ENCODE measurements at places on chromosomes 1 and 21.
A peak's percentile ranks its signal among the peaks of the same experiment; 100 is the strongest.

- DNase-seq, result no peak
Measured at GRCh38 chr1:148263128-148263905, 111.2 kb upstream of the NBPF11 start.

GRCh38 chr1:66648901-66649595 is 103.2 kb upstream of the DYNLT5 start:
- peak; percentile 73 for DNase-seq

DNA sequence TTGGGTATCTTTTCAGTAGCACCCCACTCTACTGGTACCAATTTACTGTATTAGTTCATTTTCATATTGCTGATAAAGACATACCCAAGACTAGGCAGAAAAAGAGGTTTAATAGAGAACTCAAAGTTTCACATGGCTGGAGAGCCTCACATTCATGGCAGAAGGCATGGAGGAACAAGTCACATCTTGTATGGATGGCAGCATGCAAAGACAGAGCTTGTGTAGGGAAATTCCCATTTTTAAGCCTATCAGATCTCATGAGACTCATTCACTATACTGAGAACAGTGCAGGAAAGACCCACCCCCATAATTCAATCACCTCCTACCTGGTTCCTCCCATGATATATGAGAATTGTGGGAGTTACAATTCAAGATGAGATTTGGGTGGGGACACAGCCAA is 878.6 kb upstream of the ADGRL4 start:
- DNase-seq, result no peak

DNA sequence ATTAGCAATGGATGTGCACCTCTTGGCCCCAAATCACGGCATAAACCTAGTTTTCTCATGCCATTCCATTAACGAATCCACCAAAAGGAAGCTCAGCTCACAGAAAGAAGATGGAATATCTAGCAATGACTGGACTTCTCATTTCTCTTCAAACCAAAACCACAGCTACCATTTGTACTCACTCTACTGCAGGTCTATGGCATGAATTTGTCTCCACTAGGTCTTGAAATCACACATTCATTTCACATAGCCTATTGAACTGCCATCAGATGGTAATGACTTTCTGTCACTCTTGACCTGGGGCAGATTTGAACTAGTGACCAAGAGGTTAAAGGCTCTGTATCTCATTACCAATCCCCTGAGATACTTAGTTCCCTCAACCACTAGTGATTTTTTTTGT is 382.7 kb downstream of the DPYD start:
- DNase-seq, result no peak

GRCh38 chr1:43279161-43279560 is 6.2 kb downstream of the C1orf210 start:
- DNase-seq, result no peak

GRCh38 chr21:34913811-34914210 is 135.3 kb downstream of the RUNX1 start:
- no peak for DNase-seq

DNA sequence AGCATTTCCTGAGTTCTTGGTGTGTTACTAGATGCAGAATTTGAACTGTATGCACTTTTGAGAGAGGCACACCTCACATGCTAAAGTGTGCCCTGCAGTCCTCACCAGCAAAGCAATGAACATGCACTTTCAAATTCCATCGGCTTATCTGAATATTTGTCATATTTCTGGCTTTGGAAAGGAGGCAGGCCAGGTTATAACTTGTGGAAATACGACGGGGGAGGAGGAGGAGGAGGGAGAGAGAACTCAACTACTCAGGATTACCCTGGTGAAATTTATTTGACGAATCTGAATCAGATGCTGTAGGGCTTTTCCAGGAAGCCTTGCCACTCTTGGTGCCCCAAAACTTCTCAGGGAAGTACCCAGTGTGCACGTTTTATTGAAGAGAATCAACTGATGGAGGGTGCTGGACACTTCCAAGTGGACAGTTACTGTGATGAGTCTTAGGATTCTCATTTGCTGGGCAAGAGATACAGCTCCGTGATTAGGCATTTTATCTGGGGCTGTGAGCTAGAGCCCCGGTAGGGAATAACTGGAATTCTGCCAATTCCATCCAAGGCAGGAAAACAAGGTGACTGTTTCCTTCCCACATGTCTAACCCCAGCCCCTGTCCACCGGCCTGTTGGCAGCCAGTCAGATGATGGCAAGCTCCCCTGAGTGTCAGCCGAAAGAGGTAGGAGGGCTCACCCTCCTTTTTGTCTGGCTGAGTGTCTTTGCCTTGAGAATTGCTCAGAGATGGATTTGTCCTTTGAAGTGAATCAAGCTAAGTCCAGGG is 3.8 kb downstream of the PDPN start:
- no peak for DNase-seq

GRCh38 chr1:58781541-58782177 is 2.2 kb downstream of the JUN start:
- peak; percentile 72 for DNase-seq
